SJSA1 (cell line): ENCODE measurements at places on chromosomes 5 and 9.

DNA sequence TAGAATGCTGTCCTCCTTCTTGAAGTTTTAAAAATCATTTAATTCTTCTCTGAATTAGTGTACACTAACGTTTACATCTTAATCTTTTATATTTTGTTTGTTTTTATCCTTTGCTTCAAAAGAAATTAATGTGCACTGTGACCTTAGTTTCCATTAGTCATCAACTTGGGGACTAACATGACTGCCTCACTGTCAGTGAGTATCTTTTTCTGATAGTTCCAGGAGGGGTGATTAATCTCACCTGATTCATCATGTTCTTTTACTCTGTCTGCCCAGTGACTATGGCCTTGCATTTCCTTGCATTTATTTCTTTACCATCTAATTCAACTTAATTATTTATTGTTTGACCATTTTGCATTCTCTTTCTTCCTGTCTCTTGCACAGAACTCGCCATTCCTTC, 33.4 kb upstream of the NR3C1 start:
- no peak overlapping the region for H3K27ac ChIP-seq
- no peak for DNase-seq
- peaks cover 10% of the 10 kb centered on the region for H3K4me1 ChIP-seq
- H3K36me3 ChIP-seq: no peaks in the 10 kb centered on the region

DNA sequence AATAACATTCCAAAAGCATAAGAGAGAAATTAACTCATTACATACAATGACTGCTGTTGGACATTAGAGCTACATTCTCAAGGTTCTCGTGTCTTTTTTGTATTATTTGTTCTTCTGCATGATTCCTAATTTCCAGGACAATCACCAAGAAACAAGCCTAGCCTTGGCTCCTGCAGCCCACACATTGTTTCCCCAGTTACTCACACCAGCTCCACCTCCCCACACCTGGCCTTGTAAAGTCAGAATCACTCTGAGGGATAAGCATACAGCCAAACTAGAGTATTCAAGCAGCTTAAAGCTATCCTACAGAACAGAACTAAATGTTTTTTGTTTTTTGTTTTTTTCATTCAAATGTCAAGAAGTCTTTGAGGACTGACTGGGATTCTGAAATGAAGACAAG, 189.2 kb downstream of the HINT1 start:
- no peaks in the 10 kb centered on the region for H3K36me3 ChIP-seq
- H3K4me1 ChIP-seq: no peaks in the 10 kb centered on the region
- H3K27me3 ChIP-seq: 0 out of 2 replicates have a peak, but pooled peaks cover 5% of the 10 kb centered on the region
- H3K27ac ChIP-seq: no peak overlapping the region

- no peak overlapping the region for H3K4me3 ChIP-seq
- no peaks in the 10 kb centered on the region for H3K27me3 ChIP-seq
- no peaks in the 10 kb centered on the region for H3K36me3 ChIP-seq
- H3K27ac ChIP-seq: no peak overlapping the region
- H3K4me1 ChIP-seq: peaks cover 5% of the 10 kb centered on the region; the same call in 1 of the 2 replicates
Observed at GRCh38 chr9:99262949-99263418, 40.9 kb downstream of the SEC61B start.

GRCh38 chr9:36939214-36939613, 94.9 kb downstream of the PAX5 start:
- H3K27ac ChIP-seq: no peak overlapping the region
- no peak for DNase-seq
- no peak overlapping the region for H3K4me3 ChIP-seq
- H3K27me3 ChIP-seq: peaks cover 29% of the 10 kb centered on the region
- no peaks in the 10 kb centered on the region for H3K36me3 ChIP-seq
